ENCODE measurements at places on chromosomes 2 and 18. TPM values are rescaled to one million over a fixed set of nuclear protein-coding genes. Genes with fewer than 3 reads are reported as not detected.
A peak's percentile ranks its signal among the peaks of the same experiment; 100 is the strongest.

GRCh38 chr18:5726011-5726410, 169.3 kb downstream of the TMEM200C start:
- no peaks in the 10 kb centered on the region for H3K27me3 ChIP-seq
- DNase-seq = no peak
- H3K36me3 ChIP-seq = no peaks in the 10 kb centered on the region
- H3K27ac ChIP-seq = no peak overlapping the region
- no peaks in the 10 kb centered on the region for H3K4me1 ChIP-seq

GRCh38 chr2:45595721-45596435, 15.2 kb downstream of the SRBD1 start:
- peaks cover 5% of the 10 kb centered on the region for H3K4me1 ChIP-seq
- peak; percentile 36 for DNase-seq
- no peak overlapping the region for H3K27ac ChIP-seq

GRCh38 chr2:137964066-137964858, at the start of gene HNMT:
HNMT (plus strand) TSS chr2:137964473; CDS start chr2:137964492, 19 bp downstream.
- H3K27me3 ChIP-seq = no peaks in the 10 kb centered on the region
- peak within 1 kb of the TSS; percentile 76 for H3K27ac ChIP-seq

- no peak overlapping the region for H3K4me3 ChIP-seq
- H3K4me1 ChIP-seq = no peaks in the 10 kb centered on the region
- H3K27me3 ChIP-seq = no peaks in the 10 kb centered on the region
- no peak for DNase-seq
Observed at GRCh38 chr18:65922103-65922502, 171.3 kb downstream of the CDH7 start.

DNA sequence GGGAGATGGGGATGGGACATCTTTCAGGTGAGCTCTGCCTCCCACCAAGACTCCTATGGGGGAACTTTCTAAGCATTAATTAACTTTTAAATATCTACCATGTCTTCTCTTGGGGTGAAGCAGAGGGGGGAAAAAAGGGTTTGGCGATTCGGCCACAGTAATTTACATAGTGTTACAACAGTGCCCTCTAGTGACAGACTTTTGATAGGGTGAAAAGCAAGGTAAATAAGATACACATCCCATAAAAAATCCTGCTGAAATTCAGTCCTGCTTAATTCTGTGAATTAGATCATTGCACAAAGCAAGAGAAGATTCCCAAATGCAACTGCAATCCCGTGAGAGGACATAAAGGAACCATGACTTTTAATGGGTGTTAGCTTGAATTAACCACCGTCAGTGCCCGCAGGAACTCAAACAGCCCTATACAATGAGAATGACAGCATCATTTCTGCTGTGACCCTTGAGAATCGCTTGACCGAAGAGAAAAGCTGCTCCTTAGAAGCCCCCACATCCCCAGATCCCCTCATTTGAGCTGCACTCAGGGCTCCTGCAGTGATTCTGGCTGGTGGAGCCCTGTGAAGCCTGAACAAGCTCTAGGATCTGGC, 32.8 kb downstream of the FAM124B start:
- DNase-seq = no peak
- no peak overlapping the region for H3K27ac ChIP-seq
- H3K4me1 ChIP-seq = no peaks in the 10 kb centered on the region
- no peaks in the 10 kb centered on the region for H3K36me3 ChIP-seq
- H3K4me3 ChIP-seq = no peak overlapping the region

- H3K36me3 ChIP-seq = no peaks in the 10 kb centered on the region
- peaks cover 67% of the 10 kb centered on the region for H3K4me1 ChIP-seq
- H3K4me3 ChIP-seq = no peak overlapping the region
- no peaks in the 10 kb centered on the region for H3K27me3 ChIP-seq
- no peak for DNase-seq
Observed at GRCh38 chr2:46876741-46877384, 38.7 kb downstream of the MCFD2 start.

GRCh38 chr18:8631265-8631664, 22.0 kb downstream of the RAB12 start:
- H3K27me3 ChIP-seq = no peaks in the 10 kb centered on the region
- no peak overlapping the region for H3K27ac ChIP-seq
- peaks cover 44% of the 10 kb centered on the region for H3K4me1 ChIP-seq
- no peak overlapping the region for H3K4me3 ChIP-seq
- H3K36me3 ChIP-seq = peaks cover 64% of the 10 kb centered on the region

GRCh38 chr2:20366672-20367116, 16.1 kb upstream of the PUM2 start:
- no peaks in the 10 kb centered on the region for H3K27me3 ChIP-seq
- H3K4me3 ChIP-seq = no peak overlapping the region
- H3K4me1 ChIP-seq = no peaks in the 10 kb centered on the region
- H3K27ac ChIP-seq = no peak overlapping the region
- DNase-seq = no peak

GRCh38 chr18:7711495-7711894, 144.4 kb downstream of the PTPRM start:
- H3K4me1 ChIP-seq = peaks cover 8% of the 10 kb centered on the region
- H3K27ac ChIP-seq = no peak overlapping the region
- H3K4me3 ChIP-seq = no peak overlapping the region
- H3K27me3 ChIP-seq = no peaks in the 10 kb centered on the region

DNA sequence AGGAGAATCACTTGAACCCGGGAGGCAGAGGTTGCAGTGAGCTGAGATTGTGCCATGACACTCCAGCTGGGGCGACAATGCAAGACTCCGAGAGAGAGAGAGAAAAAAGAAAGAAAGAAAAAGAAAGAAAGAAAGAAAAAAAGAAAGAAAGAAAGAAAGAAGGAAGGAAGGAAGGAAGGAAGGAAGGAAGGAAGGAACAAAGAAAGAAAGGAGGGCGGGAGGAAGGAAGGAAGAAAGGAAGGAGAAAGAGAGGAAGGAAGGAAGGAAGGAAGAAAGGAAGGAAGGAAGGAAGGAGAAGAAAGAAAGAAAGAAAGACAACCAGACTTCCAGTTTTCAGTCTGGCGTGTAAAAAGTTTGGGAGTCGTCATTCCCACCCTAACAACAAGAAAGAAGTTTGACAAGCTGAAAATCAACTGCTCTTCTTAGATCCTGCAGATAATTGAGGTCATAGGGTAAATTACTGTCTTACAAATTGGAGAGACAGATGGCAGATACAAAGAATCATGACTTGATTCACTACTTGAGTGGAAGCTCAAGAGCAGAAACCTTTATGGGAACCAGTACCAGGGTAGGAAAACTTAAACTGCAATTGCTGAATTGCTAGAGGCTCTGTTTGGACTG, 15.1 kb upstream of the CYP27C1 start:
- H3K36me3 ChIP-seq = no peaks in the 10 kb centered on the region
- no peak overlapping the region for H3K4me3 ChIP-seq
- DNase-seq = no peak
- no peaks in the 10 kb centered on the region for H3K27me3 ChIP-seq

- no peaks in the 10 kb centered on the region for H3K36me3 ChIP-seq
- H3K27ac ChIP-seq = no peak overlapping the region
- H3K4me3 ChIP-seq = no peak overlapping the region
- H3K27me3 ChIP-seq = no peaks in the 10 kb centered on the region
- peaks cover 9% of the 10 kb centered on the region for H3K4me1 ChIP-seq
Observed at GRCh38 chr18:74946646-74947375, 262.1 kb downstream of the PTGR3 start.

DNA sequence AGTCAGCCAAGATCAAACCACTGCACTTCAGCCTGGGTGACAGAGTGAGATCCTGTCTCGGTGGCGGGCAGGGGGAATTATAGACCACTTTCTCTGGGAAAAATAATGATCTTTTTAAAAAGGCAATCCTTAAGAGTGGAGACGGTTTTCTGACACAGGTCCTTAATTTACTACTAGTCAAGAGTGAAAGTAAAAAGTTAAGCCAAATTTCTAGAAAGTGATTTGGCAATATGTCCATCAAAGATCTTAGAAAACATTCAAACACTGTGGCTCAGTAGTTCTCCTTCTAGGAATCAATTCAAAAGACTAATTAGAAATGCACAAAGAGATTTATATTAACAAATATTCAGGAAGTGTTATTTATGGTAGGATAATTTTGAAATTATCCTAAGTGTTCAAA, 148.5 kb upstream of the DNMT3A start:
- no peaks in the 10 kb centered on the region for H3K4me1 ChIP-seq
- no peak overlapping the region for H3K27ac ChIP-seq
- H3K27me3 ChIP-seq = no peaks in the 10 kb centered on the region
- no peaks in the 10 kb centered on the region for H3K36me3 ChIP-seq

- no peak for DNase-seq
- no peak overlapping the region for H3K4me3 ChIP-seq
Observed at GRCh38 chr2:237012577-237013267, 73.0 kb upstream of the COPS8 start.

DNA sequence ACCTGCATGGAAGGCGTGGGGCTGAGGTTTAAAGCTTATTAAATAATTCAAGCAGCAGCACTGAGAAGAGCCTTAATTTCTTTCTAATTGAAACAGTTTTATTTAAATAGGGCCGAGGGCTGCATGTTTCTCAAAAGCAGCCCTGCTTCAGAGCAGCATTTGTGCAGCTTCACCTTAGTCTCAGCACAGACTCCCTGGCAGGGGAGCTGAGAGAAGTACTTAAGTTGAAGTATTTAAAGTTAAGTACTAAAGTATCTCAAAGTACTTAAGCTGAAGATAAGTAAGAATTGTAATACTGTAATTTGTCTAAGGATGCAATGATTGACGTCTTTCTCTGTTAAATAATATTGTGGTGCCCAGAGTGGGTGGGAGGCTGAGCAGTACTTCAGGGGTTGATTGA, 31.4 kb downstream of the IMPA2 start:
- DNase-seq = no peak
- H3K27ac ChIP-seq = peak overlapping the region; percentile 17
- H3K36me3 ChIP-seq = no peaks in the 10 kb centered on the region
- H3K4me3 ChIP-seq = no peak overlapping the region

- H3K36me3 ChIP-seq = peaks cover 12% of the 10 kb centered on the region
- no peak for DNase-seq
- H3K4me3 ChIP-seq = peak overlapping the region; percentile 82
- H3K27me3 ChIP-seq = no peaks in the 10 kb centered on the region
Observed at GRCh38 chr2:61178603-61179545, 16.9 kb downstream of the C2orf74 start.

GRCh38 chr2:158676696-158677095, 118.4 kb upstream of the DAPL1 start:
- no peak for DNase-seq
- H3K36me3 ChIP-seq = peaks cover 84% of the 10 kb centered on the region
- H3K4me1 ChIP-seq = no peaks in the 10 kb centered on the region
- H3K4me3 ChIP-seq = no peak overlapping the region

DNA sequence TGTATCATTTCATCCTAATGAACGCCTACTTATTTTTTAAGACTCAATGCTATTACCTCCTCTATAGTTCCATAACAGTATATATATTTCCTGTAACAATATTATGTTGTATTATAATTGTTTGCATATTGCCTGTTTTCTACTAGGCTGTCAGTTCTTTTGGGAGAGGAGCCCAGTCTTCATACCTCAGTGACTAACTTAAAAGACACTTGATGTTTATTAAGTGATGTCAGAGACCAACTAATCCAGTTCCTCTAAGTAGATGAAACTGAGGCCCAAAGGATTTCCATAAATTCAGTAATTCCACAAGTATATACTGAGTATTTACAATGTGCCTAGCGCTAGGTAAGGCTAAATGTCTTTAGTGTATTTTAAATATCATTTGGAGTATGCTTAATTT, 48.9 kb upstream of the AAK1 start:
- H3K4me3 ChIP-seq = no peak overlapping the region
- no peak overlapping the region for H3K27ac ChIP-seq
- H3K27me3 ChIP-seq = no peaks in the 10 kb centered on the region
- DNase-seq = no peak

GRCh38 chr2:240947176-240947575, 41.0 kb downstream of the CROCC2 start:
- no peaks in the 10 kb centered on the region for H3K36me3 ChIP-seq
- no peak overlapping the region for H3K4me3 ChIP-seq
- no peaks in the 10 kb centered on the region for H3K27me3 ChIP-seq
- H3K27ac ChIP-seq = no peak overlapping the region
- no peak for DNase-seq
- no peaks in the 10 kb centered on the region for H3K4me1 ChIP-seq

DNA sequence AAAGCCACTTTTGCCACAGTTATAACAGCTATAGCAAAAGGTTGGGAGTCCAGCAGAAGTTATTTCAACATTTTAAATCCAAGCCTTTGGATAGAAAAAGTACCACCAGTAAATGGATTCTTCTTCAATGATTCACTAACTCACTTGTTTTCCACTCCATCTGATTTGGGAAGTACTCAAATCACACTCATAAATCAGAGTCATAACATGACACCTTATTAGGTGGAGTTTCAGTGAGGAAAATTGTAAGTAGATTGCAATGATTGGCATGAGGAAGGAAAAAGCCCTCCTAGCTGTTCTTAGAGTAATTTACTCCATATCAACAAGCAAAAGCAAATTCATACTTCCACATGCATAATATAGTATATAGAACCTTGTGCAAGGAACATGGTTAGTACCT, 132.9 kb downstream of the NR4A2 start:
- no peak overlapping the region for H3K4me3 ChIP-seq
- no peak overlapping the region for H3K27ac ChIP-seq
- no peaks in the 10 kb centered on the region for H3K36me3 ChIP-seq
- no peak for DNase-seq
- H3K27me3 ChIP-seq = no peaks in the 10 kb centered on the region

The RFTN2 gene
- 2.3 TPM for polyA plus RNA-seq

The FAM110C gene
- 1.4 TPM for polyA plus RNA-seq

The ASXL2 gene
- polyA plus RNA-seq = 7.0 TPM

The ASB3 gene
- polyA plus RNA-seq = 6.7 TPM

The C2orf76 gene
- 11.3 TPM for polyA plus RNA-seq

The DNAJC5G gene
- 0.11 TPM for polyA plus RNA-seq

The KCTD1 gene
- 7.8 TPM for polyA plus RNA-seq

The POMC gene
- polyA plus RNA-seq = 7.8 TPM
